Keratinocyte (primary cell): ENCODE measurements at places on chromosomes 1 and 21. TPM values are rescaled to one million over a fixed set of nuclear protein-coding genes. Genes with fewer than 3 reads are reported as not detected.
A peak's percentile ranks its signal among the peaks of the same experiment; 100 is the strongest.

GRCh38 chr1:43803105-43803504 lies 95.8 kb downstream of the ST3GAL3 start:
- no peak overlapping the region for H3K27ac ChIP-seq
- no peaks in the 10 kb centered on the region for H3K27me3 ChIP-seq
- no peak for DNase-seq
- H3K36me3 ChIP-seq, result peaks cover 11% of the 10 kb centered on the region

Gene SPRR1A
- polyA plus RNA-seq, result 5.5 to 35.0 TPM (median 18.0 TPM) in 3 replicates

- no peaks in the 10 kb centered on the region for H3K27me3 ChIP-seq
- H3K4me1 ChIP-seq, result no peaks in the 10 kb centered on the region
- H3K4me3 ChIP-seq, result no peak overlapping the region
These were observed 162.5 kb upstream of the RNPC3 start for GRCh38 chr1:103363008-103363365.

DNA sequence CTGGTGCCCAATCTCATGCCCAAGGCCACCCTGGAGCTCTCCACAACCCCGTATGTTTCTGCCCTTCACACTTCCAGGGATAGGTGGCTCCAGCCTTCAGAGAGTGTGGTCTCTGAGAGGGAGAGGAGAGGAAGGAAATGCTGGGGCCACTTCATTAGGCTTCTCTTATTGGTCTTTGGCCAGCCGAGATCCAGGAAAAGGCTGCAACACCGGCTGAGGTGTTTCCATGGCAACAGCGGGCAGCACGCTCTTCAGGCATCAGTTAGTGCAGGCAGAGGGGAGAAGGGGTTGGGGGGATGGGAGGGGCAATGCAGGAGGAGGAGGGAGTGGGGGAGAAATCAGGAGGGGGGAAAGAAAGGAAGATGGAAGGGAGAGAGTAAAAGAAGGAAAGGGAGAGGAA lies 275.1 kb upstream of the GJB5 start:
- H3K36me3 ChIP-seq, result no peaks in the 10 kb centered on the region
- no peak overlapping the region for H3K4me3 ChIP-seq
- no peaks in the 10 kb centered on the region for H3K27me3 ChIP-seq
- H3K4me1 ChIP-seq, result no peaks in the 10 kb centered on the region
- DNase-seq, result no peak

- H3K27ac ChIP-seq, result peak overlapping the region; percentile 57
- peaks cover 27% of the 10 kb centered on the region for H3K4me1 ChIP-seq
- no peak for DNase-seq
- no peaks in the 10 kb centered on the region for H3K36me3 ChIP-seq
These were observed 31.3 kb upstream of the LRIG2 start for GRCh38 chr1:113041569-113042284.

Gene PIGR
- 0.01 TPM in 1 of 3 replicates, not detected in the others for polyA plus RNA-seq

- H3K36me3 ChIP-seq, result peaks cover 5% of the 10 kb centered on the region
- H3K27ac ChIP-seq, result peak overlapping the region; percentile 83
- H3K4me1 ChIP-seq, result peaks cover 49% of the 10 kb centered on the region
- DNase-seq, result peak; percentile 66
These were observed 20.2 kb downstream of the NFYC start for GRCh38 chr1:40711465-40712404.

DNA sequence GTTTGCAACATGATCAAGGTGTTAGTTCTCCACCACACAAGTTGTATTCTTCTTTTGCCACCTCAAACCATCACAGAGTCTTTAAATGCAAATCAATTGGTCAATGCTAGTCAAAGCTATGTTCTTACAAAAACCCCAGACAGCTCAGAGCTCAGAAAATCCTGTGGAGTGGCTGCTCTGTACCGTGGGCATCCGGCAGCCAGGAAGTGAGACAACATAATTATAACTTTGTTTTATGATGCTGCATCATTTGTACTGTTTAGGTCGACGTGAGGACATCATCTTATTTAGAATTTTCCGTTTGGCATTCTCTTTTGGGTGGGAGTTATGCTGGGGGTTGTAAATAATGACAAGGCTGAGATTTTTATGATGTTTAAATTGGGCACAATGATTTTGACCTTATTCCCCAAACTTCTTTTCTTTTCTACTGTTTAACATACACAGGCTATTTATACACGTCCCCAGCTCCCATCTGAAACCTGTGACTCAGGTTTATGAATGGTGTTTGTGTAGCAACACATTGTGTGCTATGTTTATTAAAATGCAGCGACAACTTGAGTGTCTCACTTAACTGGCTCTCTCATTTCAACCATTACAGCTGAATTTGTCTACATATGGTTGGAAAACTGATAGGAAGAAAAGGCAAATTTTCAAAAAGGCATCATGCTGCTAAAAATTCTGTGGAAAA lies 124.0 kb downstream of the CNIH3 start:
- no peak overlapping the region for H3K27ac ChIP-seq
- H3K4me1 ChIP-seq, result no peaks in the 10 kb centered on the region
- no peak for DNase-seq
- no peaks in the 10 kb centered on the region for H3K36me3 ChIP-seq
- H3K27me3 ChIP-seq, result peaks cover 7% of the 10 kb centered on the region
- H3K4me3 ChIP-seq, result no peak overlapping the region

GRCh38 chr1:186849826-186850225 lies 21.1 kb downstream of the PLA2G4A start:
- DNase-seq, result no peak
- no peaks in the 10 kb centered on the region for H3K4me1 ChIP-seq
- H3K36me3 ChIP-seq, result peaks cover 2% of the 10 kb centered on the region

DNA sequence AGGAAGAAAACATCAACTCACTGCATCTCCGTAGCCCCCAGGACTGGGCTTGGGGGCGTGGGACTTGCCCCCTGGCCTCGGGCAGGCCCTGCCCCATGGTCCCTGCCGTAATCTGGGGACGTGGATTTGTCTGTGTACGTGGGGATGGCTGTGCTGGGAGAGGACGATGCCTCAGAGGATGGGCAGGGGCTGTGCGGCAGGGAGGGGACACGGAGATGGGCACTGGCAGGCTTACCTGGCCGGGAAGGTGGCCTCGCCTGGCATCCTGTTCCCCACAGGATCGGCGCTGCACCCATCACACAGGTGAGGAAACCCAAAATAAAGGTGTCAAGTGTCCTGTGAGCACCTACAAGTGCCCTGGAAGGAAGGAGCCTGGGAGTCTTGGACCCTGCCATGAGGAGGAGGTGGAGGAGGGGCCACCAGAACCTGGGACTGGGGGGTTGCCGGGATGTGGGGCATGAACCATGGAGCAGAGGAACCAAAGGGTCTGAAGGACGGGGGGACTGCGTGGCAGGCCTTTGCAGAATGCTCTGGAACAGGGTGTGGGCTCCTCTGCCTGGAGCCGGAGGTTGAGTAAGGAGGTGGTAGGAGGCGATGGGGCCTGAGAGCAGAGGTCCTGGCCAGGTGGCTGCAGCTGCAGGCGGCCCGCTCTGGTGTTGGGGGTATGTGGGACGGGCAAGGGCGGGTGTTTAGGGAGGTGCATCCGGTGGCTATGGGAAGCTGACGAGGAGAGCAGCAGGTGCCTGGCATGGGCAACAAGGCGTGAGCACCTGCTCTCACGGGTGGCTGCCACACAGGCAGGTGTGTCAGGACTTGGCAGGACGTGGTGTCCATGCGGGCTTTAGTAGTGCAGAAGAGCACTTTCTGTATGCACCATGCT lies 27.8 kb upstream of the LRRC3 start:
- no peaks in the 10 kb centered on the region for H3K27me3 ChIP-seq
- no peak overlapping the region for H3K27ac ChIP-seq
- H3K36me3 ChIP-seq, result no peaks in the 10 kb centered on the region
- DNase-seq, result no peak
- H3K4me1 ChIP-seq, result no peaks in the 10 kb centered on the region

Gene ATP6V0B
- 195 to 325 TPM (median 233 TPM) in 3 replicates for polyA plus RNA-seq

Gene KRTAP7-1
- not detected in 3 replicates for polyA plus RNA-seq

DNA sequence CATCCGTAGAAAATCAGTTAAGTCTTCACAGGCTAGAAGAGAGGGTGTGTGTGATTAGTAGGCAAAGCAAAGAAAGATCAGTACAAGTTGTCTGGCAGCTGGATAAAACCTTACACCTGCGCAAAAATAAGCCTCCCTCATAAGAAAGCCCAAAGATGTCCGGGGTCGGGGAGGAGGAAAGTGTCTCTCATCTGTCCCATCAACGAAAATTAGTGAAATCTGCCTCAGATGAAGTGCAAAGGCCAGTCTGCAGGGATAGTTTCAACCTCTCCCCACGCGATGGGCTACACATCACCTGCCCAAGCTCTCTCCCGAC lies 333.9 kb downstream of the SRGAP2C start:
- H3K4me3 ChIP-seq, result peak overlapping the region; percentile 57
- no peak for DNase-seq
- no peaks in the 10 kb centered on the region for H3K27me3 ChIP-seq
- no peaks in the 10 kb centered on the region for H3K36me3 ChIP-seq
- H3K27ac ChIP-seq, result no peak overlapping the region

Gene LCE3D
- 1.2 to 9.1 TPM (median 4.4 TPM) in 3 replicates for polyA plus RNA-seq

Gene PTP4A2
- 130 to 368 TPM (median 228 TPM) in 3 replicates for polyA plus RNA-seq

GRCh38 chr1:215600258-215600792 lies 33.2 kb downstream of the KCTD3 start:
- H3K4me3 ChIP-seq, result no peak overlapping the region
- H3K27me3 ChIP-seq, result no peaks in the 10 kb centered on the region
- no peak overlapping the region for H3K27ac ChIP-seq
- H3K36me3 ChIP-seq, result peaks cover 2% of the 10 kb centered on the region
- H3K4me1 ChIP-seq, result no peaks in the 10 kb centered on the region

GRCh38 chr1:197321811-197322210 lies 53.8 kb downstream of the CRB1 start:
- no peaks in the 10 kb centered on the region for H3K4me1 ChIP-seq
- no peak overlapping the region for H3K27ac ChIP-seq

DNA sequence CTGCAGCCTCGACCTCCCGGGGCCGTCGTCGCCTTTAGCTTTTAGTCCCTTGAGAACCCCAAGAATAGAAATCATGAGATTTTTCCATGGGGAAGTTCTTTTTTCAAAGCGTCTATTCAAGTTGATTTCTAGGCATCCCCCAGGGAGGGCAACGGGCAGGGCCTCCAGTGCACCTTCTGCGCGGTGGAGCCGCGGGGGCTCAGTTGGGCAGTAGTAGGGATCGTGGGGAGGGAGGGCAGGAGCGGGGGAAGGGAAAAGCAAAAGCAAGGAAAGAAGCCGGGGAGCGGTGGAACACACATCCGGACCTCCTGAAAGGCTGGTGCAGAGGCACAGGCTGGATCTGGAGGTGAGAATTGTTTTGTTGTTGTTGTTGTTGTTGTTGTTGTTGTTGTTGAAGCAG lies 103.4 kb downstream of the PPIAL4G start:
- no peak overlapping the region for H3K4me3 ChIP-seq
- no peaks in the 10 kb centered on the region for H3K36me3 ChIP-seq
- DNase-seq, result no peak

Gene CAMK1G
- polyA plus RNA-seq, result 0.02 TPM in 1 of 3 replicates, not detected in the others

- peaks cover 12% of the 10 kb centered on the region for H3K36me3 ChIP-seq
- no peak for DNase-seq
- no peaks in the 10 kb centered on the region for H3K27me3 ChIP-seq
- no peak overlapping the region for H3K27ac ChIP-seq
- H3K4me1 ChIP-seq, result no peaks in the 10 kb centered on the region
- no peak overlapping the region for H3K4me3 ChIP-seq
These were observed 45.2 kb downstream of the EPRS1 start for GRCh38 chr1:220001095-220001501.

DNA sequence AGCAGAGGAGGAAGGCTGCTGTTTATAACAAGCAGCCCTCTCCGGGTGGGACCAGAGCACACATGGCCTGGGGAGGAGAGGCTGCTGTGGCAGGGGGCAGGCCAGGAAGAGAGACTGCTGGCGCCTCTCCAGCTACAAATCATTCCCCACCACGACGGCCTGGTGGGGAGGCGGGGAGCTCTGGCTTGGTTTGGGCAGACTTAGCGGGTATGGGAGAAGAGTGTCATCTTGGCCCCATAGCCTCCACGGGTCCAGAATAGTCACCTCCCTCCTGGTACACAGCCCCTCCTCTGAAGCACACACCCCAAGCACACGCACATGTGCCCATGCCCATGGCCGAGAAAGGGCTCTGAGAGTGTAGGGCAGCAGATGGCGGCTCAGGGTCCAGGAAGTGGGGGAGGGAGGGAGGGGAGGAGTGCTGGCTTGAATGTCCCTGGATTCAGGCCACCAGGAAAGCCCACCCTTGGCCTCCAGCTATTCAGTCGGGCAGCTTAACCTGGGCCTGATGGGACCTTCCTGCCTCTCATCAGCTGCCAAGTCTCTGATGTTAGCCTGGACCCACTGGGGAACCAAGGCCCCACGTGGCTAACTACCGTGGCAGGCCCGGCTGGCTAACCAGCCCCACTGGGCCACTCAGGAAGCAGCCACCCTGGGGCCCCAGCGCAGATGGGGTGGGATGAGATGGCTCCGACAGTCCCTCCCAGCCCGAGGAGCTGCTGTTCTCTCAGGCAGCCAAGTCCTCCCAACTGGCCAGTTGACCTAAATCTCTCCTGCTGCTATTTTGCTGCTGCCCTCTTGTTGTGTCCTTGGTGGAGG lies 10.9 kb downstream of the LRP8 start:
- H3K27me3 ChIP-seq, result no peaks in the 10 kb centered on the region
- peaks cover 10% of the 10 kb centered on the region for H3K36me3 ChIP-seq
- H3K4me3 ChIP-seq, result no peak overlapping the region
- DNase-seq, result no peak
- H3K27ac ChIP-seq, result no peak overlapping the region
